GM23338 (cell line): ENCODE measurements at places on chromosomes 3 and 15. TPM values are rescaled to one million over a fixed set of nuclear protein-coding genes. Genes with fewer than 3 reads are reported as not detected.

- no peak overlapping the region for H3K4me3 ChIP-seq
- peaks cover 12% of the 10 kb centered on the region for H3K4me1 ChIP-seq
- no peaks in the 10 kb centered on the region for H3K36me3 ChIP-seq
Observed at GRCh38 chr3:126553284-126554084, 5.2 kb downstream of the C3orf22 start.

- no peak overlapping the region for H3K4me3 ChIP-seq
- no peak overlapping the region for H3K27ac ChIP-seq
- no peaks in the 10 kb centered on the region; the same call in 1 of the 2 replicates for H3K4me1 ChIP-seq
- H3K36me3 ChIP-seq, result no peaks in the 10 kb centered on the region
- peak; percentile 35 for DNase-seq
Observed at GRCh38 chr3:139434764-139435307, 41.5 kb downstream of the RBP2 start.

GRCh38 chr15:44468709-44469385, 41.4 kb downstream of the CTDSPL2 start:
- no peak overlapping the region for H3K4me3 ChIP-seq
- no peaks in the 10 kb centered on the region for H3K36me3 ChIP-seq
- H3K27me3 ChIP-seq, result no peaks in the 10 kb centered on the region
- no peak overlapping the region for H3K27ac ChIP-seq

DNA sequence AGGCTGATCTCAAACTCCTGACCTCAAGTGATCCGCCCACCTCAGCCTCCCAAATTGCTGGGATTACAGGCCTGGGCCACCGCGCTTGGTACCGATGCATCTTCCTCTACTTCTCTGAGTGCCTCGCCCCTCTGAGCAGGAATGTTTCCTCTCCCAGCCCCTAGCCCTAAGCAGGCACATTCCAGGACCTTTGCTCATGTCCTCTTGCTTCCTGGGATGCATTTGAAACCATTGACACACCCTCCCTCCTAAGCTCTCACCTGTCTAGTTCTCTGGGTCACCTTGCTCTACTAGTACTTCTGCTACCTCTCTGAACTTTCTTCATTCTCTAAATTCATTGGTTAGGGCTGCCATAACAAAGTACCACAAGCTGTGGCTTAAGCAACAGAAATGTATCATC, 17.9 kb upstream of the UACA start:
- H3K4me1 ChIP-seq, result no peaks in the 10 kb centered on the region
- H3K4me3 ChIP-seq, result no peak overlapping the region
- H3K27me3 ChIP-seq, result no peaks in the 10 kb centered on the region
- peak; percentile 44 for DNase-seq

GRCh38 chr15:56930669-56931313, 12.3 kb downstream of the TCF12 start:
- peaks cover 28% of the 10 kb centered on the region for H3K4me1 ChIP-seq
- H3K27ac ChIP-seq, result no peak overlapping the region
- no peaks in the 10 kb centered on the region for H3K27me3 ChIP-seq
- 0 out of 2 replicates have a peak, but pooled peaks cover 2% of the 10 kb centered on the region for H3K36me3 ChIP-seq
- no peak for DNase-seq

DNA sequence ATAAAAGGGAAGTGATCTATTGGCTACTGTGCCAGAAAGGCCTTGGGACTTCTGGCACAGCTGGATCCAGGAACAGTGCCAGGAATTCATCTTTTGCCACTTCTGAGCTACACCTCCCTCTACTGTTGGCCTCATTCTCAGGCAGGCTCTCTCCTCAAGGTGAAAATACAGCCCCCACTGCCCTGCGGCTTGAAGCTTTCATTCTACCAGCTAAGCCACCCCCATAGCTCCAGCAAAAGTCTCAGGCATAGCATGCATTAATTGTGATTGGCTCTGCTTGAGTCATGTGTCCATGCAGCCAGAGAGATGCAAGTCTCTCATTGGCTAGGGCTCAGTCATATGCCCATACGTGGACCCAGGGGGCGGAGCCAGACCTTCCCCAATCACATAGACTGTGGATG, 142.4 kb downstream of the TPRA1 start:
- no peak overlapping the region for H3K27ac ChIP-seq
- no peaks in the 10 kb centered on the region for H3K27me3 ChIP-seq
- DNase-seq, result no peak
- H3K36me3 ChIP-seq, result no peaks in the 10 kb centered on the region

DNA sequence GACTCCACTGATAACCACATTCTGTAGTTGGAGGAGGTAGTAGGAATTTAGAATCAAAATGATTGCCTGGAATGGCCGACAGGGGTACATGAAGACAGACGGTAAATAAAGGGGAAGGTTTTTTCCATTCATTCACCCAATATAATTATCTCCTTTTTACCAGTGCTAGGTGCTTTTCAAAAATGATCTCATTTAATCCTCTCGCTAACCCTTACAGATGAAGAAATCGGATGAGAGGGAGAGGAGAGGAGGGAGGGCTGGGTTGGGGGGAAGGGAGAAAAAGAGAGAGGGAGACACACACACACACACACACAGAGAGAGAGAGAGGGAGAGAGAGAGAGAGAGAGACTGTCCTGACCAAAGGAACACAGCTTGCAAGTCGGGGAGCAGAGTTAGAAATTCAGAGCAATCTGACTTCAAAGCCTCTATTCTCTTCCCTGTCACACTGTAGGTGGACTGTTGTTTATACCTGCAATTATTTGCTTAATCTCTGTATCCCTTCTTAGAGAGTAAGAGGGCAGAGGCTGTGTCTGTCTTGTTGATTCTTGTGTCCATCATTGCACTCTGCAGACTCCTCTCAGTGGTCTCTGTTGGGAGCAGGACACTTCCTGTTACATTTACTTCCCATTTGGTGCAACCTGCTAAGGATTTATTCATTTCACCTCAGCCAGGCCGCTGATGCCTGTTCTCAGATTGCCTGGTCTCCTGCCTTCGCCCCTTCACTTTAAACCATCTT, 18.7 kb upstream of the PAQR9 start:
- H3K27ac ChIP-seq, result no peak overlapping the region
- DNase-seq, result peak; percentile 29
- no peaks in the 10 kb centered on the region for H3K27me3 ChIP-seq
- no peaks in the 10 kb centered on the region for H3K36me3 ChIP-seq

GRCh38 chr15:49985463-49985862, 133.6 kb downstream of the ATP8B4 start:
- no peak overlapping the region for H3K27ac ChIP-seq
- H3K4me3 ChIP-seq, result no peak overlapping the region
- DNase-seq, result no peak
- no peaks in the 10 kb centered on the region for H3K27me3 ChIP-seq
- no peaks in the 10 kb centered on the region for H3K36me3 ChIP-seq

DNA sequence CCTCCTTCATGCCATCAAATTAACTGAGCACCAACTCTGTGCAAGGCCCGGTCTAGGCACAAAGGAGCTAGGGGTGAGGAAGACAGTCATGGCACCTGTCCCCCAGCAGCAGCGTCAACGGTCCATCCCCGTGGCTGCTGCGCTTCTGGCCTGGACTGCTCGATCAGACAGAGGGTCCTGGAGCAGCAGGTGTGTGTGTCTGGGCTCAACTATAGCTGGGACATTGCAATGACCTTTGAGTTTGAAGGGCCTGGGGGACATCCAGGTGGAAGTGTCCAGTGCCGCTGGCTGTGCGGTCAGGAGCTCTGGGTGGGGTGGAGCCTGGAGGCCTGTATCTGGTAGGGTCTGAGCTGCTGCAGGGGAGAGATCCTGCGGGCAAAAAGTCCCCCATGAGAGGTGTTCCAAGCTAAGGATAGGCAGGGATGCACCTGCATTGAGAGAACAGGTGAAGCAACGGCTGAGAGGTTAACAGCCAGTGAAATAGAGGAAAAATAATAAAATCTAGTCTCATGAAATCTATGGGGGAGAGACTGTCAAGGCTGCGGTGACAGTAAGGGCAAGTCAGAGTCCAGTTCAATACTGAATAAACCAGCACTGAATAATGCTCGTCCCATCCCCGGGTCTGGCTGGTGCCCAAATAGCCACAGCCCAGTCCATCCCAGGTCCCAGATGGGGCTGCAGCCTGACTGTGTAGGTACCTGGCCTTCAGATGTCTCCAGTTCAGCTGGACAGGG, 25.4 kb upstream of the SLC41A3 start:
- H3K27ac ChIP-seq, result no peak overlapping the region
- no peak overlapping the region for H3K4me3 ChIP-seq
- no peaks in the 10 kb centered on the region for H3K27me3 ChIP-seq
- no peaks in the 10 kb centered on the region for H3K4me1 ChIP-seq

DNA sequence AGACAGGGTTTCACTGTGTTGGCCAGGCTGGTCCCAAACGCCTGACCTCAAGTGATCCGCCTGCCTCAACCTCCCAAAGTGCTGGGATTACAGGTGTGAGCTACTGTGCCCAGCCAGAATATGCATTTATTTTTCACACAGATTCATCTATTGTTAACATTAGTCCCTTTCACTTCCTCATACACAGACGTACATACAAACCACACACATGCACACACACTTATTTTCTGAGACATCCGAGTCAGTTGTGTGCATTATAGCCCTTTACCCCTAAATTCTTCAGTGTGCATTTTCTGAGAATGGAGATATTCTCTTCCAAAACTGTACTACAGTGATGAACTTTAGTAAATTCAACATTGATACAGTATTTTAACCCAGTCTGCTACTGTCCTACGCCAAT, 15.0 kb upstream of the MEX3B start:
- no peak overlapping the region for H3K27ac ChIP-seq
- no peaks in the 10 kb centered on the region; the same call in 1 of the 2 replicates for H3K36me3 ChIP-seq
- H3K4me3 ChIP-seq, result no peak overlapping the region
- DNase-seq, result no peak
- H3K4me1 ChIP-seq, result peaks cover 51% of the 10 kb centered on the region

WDR49 gene
- total RNA-seq, result 0.08 and 1.4 TPM in 2 replicates

GREM1 gene
- 0.12 and 1.0 TPM in 2 replicates for total RNA-seq

ACOX2 gene
- total RNA-seq, result 0.31 and 1.1 TPM in 2 replicates
